Stimulated activated CD8-positive, alpha-beta memory T cell treated with anti-CD3 and anti-CD28 coated beads, Interleukin-15, amount 100 ng/mL, for 48 hours (primary cell): ENCODE measurements at places on chromosomes 3 and 15.

GRCh38 chr3:156626104-156626503 lies 48.3 kb upstream of the TIPARP start:
- DNase-seq = no peak

DNA sequence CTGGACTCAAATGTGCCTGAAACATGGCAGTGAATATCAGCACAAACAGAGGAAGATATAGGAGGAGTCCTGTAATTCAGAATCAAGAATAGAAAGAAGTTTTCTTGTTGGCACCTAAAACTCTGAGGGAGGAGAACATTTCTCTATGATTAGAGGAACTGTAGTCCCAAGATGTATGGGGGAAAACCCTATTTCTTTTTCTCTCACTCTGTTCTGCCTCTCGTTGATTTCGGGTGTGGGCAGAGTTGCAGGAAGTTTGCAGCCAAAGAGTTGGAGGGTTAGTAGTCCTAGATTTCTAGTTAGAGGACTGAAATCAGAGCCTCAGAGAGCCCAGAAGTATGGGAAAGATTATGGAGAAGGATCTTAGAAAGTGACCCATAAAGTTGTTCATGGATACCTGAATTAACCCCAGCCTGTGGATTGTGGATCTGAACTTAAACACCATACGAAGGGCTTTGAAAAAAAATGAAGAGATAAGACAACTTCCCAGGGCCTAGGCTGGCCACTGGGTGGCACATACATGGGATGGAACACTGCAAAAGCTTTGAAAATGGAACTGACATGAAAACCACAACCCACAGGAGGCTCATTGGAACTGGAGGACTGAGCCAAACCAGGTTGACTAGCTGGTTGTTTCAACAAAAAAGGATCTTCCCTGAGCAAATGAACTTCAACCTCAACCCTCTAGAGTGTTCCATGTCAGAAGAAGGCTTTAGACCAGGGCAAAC lies 34.6 kb downstream of the FMN1 start:
- no peak for DNase-seq

DNA sequence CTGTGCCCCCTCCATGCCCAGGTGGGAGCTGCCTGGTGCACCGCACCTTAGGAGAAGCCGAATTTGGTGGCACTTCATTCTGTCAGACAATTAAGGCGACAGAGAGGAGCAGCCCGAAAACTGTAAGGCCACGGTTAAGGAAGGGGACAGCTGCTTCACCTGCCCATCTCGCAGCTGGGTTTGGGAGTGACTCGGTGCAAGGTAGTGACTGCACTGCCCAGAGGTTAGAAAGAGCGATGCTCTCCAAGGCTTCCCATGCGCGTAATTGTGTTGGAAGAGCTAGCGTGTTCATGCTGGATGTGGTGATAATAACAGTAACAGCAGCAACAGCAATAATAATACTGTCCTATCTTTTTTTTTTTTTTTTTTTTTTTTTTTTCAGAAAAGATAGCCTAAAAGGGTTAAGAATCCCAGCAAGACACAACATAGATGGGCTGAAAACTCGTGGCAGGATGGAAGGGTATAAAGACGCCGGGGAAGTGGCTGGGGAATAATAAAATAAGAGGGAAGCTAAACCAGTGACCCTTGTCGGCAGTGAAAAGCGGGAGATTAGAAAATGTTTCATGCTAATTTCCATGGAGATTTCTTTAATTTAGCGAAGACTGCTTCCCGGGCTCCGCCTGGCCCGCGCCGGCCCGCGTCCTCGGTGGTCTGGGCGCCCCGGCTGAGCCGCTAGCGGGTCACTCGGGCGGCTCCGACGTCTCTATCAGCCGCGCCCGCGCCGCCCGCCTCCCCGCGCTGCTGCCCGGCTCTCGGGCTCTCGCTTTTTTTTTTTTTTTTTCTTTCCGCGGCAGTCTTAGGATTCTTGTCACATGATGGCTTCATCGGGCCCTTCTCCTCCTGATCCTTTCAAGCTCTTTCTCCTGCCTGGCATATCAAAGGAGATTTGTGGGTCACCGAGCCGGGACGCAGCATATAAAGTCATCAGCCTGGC lies 617.1 kb downstream of the NR2F2 start:
- no peak for DNase-seq

DNA sequence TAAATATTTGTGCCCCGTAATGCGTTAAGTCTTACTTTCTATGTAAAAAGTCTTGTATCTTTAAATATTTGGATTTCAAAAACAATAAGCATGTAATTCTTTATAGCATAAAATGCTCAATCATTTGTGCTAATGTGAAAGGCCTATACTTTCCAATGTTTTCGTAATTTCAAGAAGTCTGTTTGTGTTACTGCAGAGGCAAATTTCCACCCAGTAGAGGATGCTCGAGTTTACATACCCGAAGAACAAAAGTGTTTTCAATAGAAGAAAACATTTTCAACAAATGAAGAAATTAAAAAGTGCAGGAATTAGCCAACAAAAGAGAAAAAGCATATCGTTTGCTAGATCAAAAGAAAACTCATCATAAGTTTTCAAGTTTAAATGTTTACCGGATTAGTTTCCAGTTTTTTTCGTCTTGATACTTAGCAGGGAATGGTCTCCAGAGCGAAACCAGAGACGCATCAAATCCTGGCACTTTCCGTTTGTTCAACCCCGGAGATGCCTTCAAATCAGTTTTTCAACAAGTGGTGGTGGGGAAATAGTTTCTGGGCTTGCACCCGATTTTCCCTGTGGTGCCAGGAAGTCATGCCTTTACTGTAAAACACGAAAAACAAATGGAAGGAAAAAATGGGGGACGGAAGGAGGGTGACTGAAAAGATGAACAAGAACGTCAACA lies 1.0 kb downstream of the CGGBP1 start:
- DNase-seq = no peak

DNA sequence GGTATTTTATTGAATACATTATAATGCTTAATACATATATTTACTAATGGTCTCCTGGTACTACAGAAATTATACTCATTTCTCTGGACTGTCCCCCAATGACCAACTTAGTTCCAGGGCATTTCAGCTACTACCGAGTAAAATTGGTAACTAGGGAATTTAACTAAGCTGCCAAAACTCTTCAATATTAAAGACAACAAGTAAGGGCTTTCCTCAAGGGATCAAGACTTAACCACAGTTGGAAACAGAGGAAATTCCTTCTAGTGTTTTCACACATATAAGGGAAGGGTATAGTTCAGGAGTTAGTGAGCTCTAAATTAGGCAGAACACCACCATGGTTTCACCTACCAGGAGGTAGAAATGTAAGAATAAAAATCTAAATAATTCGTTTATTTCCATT lies 357.4 kb downstream of the TBL1XR1 start:
- DNase-seq = no peak

GRCh38 chr3:12458901-12459300 lies 25.4 kb upstream of the TSEN2 start:
- DNase-seq = no peak

- DNase-seq = no peak
Observed at GRCh38 chr3:127134466-127134865, 58.5 kb upstream of the PRR23E start.

DNA sequence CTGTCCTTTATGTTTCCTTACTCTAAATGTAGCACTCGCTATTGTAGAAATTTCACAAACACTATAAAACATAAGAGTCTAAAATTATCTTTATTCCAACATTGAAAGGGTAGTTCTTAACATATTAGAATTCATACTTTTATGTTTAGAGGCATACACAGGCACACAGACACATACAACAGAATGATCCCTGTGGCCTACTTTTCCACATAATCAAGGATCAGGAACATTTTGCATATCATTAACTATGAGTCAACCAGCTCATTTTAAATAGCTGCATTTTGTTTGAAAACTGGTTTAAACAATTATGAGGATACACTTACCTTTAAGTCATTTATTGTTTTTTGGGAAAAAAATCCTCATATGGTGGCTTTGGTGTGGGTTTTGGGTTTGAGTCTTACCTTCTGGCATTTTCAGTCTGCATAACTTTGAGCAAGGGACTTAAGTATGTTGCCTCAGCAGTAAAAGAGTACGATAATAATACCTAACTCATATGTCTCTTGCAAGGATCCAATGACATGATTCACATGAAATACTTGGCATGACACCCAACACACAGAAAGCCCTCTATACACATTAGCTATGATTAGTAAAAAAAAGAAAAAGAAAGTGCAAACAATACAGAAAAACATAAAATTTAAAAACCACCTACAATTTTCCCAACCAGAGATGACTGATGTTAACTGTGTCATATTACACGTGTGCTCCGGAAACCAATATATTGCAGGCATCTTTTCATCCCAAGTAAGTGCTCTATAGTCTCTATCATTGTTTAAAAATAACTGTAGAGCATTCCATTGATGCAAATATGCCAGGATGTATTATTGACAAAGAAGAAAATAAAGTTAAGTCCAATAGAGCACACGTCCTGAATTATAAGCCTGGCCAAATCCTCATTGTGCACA lies 213.1 kb upstream of the ADAMTS9 start:
- no peak for DNase-seq

- no peak for DNase-seq
Observed at GRCh38 chr3:31946484-31947081, 34.5 kb downstream of the OSBPL10 start.

- DNase-seq = no peak
Observed at GRCh38 chr3:47399531-47400270, 18.9 kb downstream of the PTPN23 start.

DNA sequence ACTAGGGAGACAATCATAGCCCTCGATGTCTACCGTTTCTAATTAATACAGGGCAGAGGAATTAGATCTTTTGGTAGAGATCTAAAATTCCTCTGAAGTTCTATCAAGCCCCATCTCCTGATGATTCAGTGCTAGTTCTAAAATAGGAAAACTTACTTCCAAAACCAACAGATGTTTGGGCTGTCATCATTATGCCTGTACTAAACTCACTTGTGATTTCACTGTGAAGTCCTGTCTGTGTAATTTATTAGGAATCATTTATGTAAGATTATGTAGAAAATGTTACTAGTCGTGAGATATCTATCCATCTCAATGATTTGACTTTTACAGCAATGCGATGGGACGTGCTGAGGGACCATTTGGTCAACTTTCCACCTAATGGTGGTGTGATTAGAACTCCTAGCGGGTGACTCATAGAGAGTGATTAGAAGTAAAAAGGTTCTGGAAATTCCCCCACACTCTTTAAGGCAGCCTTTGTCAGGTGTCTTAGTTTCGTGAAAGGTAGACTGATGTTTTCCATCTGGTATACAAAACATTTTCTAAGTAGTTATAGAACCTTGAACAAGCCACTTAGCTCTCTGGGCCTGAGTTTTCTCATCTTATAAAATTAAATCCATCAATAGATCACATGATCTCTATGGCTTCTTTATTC lies 34.2 kb downstream of the LIPC start:
- DNase-seq = no peak
